ENCODE measurements at places on chromosomes 16 and 17. TPM values are rescaled to one million over a fixed set of nuclear protein-coding genes. Genes with fewer than 3 reads are reported as not detected.

GRCh38 chr17:74981979-74982662, 5.3 kb upstream of the CDR2L start:
- no peak for DNase-seq

DNA sequence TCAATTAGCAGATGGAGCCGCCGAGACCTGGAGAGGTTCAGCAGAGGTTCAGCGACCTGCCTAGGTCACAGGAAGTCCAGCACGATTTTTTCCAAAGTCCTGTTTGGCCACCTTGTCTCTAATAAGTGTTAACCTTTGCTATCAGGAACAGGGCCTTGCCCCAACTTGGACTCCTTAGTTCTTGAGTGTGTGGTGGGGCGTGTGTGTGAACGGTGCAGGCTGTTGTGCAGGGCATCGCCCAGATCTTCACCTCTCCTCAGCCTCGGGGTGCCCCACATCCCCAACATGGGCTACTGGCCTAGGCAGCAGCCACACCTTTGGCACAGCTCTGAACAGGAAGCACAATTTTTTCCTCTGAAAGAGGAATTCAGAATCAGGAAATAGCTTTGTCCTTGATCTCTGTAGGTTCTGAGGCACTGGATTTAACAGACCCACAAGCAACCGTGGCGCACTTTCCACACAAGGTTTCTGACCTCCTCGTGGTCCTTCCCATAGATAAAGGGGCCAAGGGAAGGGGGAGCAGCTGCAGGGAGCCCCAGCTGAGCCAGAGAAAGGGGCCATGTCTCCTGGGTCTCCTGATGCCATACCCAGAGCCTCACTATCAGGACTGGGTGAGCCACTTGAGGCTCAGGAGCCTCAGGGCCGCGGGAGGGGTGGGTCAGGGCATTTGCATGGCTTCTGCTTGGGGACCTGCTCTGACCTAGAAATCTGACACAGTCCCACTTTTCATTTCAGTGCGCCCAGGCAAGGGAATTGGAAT, 10.4 kb downstream of the MPRIP start:
- no peak for DNase-seq

DNA sequence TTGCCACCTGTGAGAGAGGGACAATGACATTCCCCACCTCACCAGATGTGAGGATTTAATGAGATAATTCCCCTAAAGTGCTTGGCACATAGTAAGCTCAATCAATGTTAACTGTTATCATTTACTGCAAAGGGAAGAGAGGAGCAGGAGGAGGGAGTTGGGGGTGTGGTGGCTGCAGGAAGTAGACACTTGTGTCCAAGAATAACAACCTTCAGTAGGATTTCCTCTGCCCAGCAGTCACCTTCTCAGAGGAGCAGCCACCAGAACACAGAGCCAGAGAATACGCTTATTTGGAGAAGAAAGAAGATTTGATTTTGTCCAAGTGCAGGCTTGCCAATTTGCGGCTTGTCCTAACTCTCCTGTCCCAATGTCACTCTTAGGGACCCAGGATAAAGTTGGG, 10.2 kb downstream of the CBX4 start:
- no peak for DNase-seq

GRCh38 chr17:75854101-75854748, 910 bp downstream of the WBP2 start:
- peak; percentile 69 for DNase-seq

- DNase-seq, result no peak
Observed at GRCh38 chr16:87161822-87162676, 155.1 kb downstream of the C16orf95 start.

- DNase-seq, result no peak
Observed at GRCh38 chr16:3101018-3101840, 2.1 kb upstream of the ZSCAN10 start.

DNA sequence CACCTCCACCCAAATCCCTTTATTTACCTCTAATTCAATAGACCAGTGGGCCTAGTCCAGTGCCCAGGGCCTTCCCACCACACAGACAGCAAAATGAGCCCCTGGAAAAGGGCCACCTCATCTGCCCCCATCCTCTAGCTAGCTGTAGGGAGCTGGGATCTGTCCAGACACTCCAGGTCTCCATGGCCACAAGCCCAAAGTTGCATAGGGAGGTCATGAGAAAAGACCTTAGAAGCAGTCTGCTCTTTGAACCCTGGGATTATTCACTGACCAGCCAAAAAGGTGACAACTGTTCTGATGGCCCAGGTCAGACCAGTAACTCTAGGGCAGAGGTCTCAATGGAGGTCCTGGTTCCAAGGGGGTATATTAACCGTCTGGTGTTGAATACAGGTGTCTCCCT, 2.0 kb downstream of the CUEDC1 start:
- no peak for DNase-seq

DNA sequence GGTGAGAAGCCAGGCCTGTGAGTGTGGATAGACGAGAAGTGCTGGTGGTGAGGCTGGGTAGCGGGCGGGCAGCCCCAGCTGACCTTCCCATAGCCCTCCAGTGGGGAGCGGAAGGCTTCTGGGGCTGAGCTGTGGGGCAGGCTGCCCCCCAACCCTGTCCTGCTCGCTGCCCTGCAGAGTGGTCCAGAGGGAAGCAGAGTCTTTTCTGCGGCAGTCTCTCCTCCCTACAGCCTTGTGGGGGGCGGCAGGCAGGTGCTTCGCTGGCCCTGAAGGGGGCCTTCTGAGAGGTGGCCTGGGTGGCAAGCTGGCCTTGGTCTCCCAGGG, 3.7 kb downstream of the NLGN2 start:
- no peak for DNase-seq

DNA sequence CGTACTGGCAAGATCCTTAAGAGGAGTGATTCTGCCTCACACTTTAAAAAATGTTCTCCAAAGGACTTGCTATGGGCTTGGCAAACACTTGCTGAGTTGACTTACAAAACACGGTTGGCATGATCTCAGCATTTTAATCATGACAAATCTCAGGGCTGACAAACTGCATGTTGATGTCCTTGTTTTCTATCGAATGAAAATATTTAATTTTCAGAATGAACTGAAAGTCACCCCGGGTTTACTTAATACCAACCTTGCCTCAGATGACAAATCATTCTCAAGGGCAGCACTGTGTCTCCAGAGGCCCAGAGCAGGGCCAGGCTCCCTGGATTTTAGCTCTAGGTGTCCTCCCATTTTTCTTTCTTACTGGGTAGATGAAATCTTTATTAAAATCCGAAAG, 229.1 kb upstream of the ZFHX3 start:
- DNase-seq, result no peak

DNA sequence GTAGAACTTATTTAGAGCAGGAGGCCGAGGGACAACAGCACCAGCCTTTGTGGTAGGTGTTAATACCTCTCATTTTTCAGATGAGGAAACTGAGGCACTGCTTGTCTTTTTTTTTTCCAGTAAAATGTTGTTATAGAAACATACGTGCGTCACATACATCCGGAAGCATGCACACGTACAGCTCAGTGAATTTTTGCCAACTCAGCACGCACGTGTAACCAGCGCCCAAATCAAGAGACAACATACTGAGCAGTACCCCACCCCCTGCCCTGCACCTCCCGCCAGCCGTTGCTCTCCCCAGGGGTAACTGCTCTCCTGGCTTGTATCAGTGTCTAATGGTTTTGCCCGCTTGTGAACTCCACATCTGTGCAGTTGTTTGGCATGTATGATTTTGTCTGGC, 92.0 kb downstream of the CMIP start:
- DNase-seq, result no peak

DNA sequence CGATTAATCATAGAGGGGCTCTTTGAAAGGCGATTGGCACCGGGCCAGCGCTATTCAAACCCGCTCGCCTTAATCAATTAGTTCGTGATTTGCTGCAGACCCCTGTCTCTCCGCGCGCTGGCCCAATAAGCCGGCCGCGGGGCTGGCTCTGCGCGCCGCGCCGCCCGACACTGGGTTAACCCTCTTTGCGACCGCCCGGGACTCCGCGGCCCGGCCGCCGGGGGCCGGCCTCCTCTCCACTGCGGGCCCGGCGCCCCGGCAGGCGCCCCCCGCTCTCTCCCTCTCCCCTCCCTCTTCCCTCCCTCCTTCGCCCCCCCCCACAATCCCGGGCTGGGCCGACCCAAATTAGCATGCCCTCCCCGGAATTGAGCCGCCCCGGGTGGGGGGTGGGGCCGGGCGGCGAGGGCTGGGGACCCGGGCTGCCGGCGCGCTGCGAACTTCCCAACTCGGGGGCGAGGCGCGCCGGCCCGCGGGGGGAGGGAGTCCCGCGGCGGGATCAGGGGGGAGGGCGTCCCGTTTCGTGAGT, 428 bp upstream of the SALL1 start:
- no peak for DNase-seq

- no peak for DNase-seq
Observed at GRCh38 chr17:43026595-43026994, 1.6 kb downstream of the RND2 start.

DNA sequence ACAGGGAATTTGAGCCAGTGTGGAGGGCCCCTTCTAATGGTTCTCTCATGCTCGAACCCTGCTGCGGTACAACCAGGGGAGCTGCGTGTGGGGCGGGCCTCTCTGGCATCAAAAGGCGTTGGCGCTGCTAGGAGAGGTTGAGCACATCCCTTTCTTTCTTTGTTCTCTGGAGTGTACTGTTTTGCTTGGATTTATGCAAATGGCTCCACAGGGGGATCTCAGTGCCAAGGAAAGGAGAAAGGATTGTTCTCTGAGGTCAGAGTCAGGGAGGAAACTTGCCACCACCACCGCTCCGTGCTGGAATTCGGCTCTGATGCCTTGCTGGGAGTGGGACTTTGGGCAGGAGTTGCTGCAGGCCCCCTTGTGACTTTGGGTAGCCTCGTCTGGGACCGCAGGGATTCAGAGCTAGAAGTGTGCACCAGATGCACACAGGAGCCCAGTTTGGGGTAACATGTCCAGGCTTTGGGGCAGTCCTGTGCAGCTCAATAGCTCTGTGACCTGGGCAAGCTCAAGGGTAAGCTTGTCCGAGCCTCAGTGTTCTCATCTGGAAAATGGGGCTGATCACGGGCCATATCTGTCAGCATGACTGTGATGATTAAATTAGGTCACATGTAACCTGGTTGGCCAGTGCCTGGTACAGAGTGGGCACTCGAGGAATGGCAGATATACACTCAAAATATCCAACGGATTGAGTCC, 353.0 kb upstream of the EEF2KMT start:
- DNase-seq, result no peak

DNA sequence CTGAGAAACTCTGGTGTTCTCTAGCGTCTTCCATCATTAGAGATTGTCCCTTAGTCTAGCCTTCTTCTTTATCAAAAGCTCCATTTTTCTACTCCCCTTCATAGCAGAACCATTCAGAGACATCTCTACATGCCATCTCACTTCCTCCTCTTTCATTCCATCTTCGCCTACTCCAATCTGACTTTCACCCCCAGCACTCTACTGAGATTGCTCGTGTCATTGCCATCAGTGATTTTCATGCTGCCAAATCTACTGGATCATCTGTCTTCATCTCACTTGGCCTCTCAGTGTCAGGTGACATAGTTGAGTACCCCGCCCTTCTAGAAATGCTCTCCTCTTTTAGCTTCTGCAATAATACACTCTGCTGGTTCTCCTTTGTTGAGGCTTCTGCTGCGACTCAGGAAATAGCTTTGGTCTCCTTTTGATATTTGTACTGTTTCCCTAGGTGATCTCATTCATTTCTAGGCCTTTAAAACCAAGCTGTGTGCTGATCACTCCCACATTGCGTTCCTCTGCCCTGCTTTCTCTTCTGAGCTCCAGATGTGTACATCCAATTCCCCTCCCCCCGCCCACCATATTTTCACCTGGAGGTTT, 119.1 kb downstream of the FTO start:
- DNase-seq, result no peak

GRCh38 chr16:57752581-57753447, 17.2 kb downstream of the KATNB1 start:
- no peak for DNase-seq

Gene SETD1A
- total RNA-seq, result 1.3 TPM

Gene UTS2R
- total RNA-seq, result not detected

Gene C17orf100
- total RNA-seq, result 0.13 TPM

GRCh38 chr16:58755989-58756649, 22.0 kb upstream of the GOT2 start:
- DNase-seq, result peak; percentile 69

GRCh38 chr17:6532441-6532885, 23.9 kb downstream of the PITPNM3 start:
- no peak for DNase-seq

DNA sequence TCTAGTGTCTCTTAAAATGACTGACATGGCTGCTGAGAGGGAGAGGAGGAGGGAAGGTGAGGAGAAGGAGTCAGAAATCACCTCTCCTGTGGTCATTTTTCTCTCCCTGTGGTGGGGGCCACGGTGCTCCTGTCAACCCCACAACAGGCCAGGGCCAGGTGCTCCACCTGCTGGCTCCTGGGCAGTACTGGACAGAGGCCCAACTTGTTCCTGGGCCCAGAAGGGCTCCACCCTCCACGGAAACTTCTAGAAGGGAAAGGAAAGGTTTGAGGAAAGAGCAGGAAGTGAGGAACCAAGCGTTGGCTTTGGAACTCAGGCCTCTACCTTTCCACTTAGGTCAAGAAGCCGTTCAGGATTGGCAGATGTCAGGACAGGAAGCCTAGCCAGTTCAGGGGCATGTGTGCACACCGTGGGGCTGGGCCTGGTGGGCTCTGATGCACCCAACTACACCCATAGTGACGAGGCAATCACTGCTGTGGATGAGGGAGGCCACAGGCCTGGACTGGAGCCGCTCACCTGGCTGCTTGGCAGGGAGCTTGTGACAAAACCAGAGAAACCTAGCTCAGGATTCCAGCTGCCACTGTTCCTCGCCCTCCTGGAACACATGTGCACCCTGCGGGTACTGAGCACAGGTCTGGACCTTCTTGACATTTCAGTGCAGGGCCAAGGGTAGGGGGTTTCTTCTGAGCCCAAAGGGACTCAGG, 36.1 kb downstream of the WNT3 start:
- DNase-seq, result peak; percentile 35

- no peak for DNase-seq
Observed at GRCh38 chr16:337437-337836, 15.1 kb downstream of the AXIN1 start.

DNA sequence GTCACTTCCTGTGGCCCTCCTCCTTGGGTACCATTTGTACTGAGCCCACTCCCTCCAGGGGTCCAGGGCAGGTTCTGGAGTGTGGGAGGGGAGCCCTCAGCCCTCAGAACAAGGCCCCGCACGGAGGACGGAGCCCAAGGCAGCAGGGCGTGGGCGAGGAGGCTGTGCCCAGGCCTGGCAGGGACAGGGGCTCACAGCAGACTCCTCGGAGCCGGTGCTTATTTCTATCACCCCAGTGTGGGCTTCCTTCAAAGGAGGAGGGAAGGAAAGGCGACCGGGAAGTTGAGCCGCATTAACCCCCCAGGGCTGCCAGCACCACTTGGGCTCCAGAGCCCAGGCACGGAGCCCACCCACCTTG, 54.0 kb downstream of the ABR start:
- DNase-seq, result no peak

Gene TEKT5
- total RNA-seq, result 0.53 TPM
